ENCODE measurements at places on chromosomes 3 and 15. TPM values are rescaled to one million over a fixed set of nuclear protein-coding genes. Genes with fewer than 3 reads are reported as not detected.

Gene MYRIP
- total RNA-seq = 0.08 TPM

Gene TMC3
- total RNA-seq = not detected

DNA sequence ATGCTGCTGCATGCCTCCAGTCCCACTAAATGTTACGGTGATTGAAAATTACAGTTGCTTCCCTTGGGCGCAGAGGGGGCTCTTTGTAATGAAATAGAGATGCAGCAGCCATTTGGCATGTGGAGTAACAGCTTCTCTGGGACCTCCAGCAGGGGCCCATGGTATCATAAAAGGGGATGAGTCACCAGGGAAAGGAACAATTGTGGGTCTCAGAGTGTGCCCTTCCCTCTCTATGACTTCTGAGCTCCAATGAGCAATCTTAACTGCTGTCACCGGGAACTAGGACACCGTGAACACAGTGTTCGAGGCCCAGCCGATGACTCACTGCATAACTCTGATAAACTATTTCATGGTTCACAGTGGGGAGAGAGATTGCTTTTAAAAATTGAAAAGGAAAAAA, 164.8 kb upstream of the NUDT16 start:
- DNase-seq = no peak

Gene PP2D1
- total RNA-seq = not detected

- DNase-seq = peak; percentile 89
Measured at GRCh38 chr15:62066663-62067447, at the start of gene C2CD4A. TSS of gene C2CD4A (plus strand) at chr15:62066977. CDS start at chr15:62067614, 637 bp downstream.

GRCh38 chr15:66170042-66170441, 83.5 kb downstream of the MEGF11 start:
- DNase-seq = no peak

DNA sequence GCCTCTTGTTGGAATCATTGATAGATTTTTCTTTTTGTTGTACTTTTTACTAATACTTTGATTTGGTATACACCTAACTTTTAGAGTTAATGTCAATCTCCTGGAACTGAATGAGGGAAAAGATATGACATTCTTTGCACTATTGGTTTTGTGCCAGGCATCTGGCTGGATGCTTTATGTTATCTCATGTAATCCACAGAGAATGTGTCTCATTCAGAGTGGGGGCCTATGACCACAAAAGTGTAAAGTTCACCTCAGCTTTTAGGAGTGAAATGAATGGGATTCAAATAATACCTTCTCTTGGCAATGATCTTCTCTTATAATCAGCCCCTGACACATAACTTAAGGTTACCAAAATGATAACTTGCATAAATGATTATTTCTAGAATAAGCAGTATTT, 329.1 kb upstream of the ROPN1 start:
- no peak for DNase-seq

DNA sequence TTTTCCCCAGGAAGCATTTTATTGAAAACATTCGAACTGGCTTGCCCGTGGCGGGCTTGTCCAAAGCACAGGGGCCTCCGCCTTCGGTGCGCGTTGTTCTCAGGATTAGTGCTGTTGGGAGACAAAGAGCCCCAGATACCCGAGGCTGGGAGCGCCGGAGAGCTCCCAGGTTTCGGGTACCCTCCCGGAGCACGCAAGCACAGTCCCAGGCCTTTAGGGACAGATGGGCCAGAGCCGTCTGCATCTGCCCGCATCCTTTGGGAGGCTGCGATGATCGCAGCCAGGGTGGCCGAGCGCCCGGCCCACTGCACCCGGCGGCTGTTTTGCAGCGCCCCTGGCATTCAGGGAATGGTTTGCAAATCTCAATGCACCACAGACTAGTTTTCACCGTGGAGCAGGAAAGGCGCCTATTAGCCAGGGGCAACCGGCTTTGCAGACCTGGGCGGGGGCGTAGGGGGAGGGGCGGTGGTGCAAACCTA, 5.0 kb upstream of the FEZF2 start:
- no peak for DNase-seq

Gene USP13
- 2.6 TPM for total RNA-seq

Gene TRNT1
- 24.6 TPM for total RNA-seq

Gene WHAMM
- total RNA-seq = 6.4 TPM

Gene ERC2
- not detected for total RNA-seq

- DNase-seq = no peak
Measured at GRCh38 chr3:170997961-170998913, 28.3 kb downstream of the SLC2A2 start.

DNA sequence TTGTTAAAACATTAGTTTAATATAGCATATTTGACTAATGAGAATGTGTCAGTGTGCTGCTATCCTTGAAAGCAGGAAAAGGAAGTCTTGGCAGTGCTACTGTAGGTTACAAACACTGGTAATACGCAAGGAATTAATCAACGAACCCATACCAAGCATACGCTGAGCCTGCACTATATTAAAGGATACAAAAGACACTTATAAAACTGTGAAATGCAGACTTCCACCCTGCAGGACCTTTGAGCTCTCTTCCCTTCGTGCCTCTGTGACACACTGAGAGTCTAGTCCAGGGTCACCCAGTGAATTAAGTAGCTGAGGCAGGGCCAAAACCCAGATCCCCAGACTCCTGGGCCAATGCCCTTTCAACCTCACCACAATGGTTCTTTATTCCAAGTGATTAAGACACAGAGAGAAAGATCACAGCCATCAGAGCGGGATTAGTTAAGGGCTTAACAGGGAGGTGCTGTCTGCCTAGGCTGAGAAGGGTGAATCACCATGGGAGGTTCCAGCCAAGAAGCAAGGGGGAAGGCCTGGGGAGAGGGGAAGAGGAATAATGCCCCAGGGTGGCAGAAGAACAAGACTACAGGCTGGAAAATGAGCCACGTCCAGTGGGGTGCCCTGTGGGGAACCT, 6.8 kb downstream of the ANXA2 start:
- DNase-seq = peak; percentile 96

Gene RAB27A
- total RNA-seq = 0.63 TPM

Gene FBLN2
- total RNA-seq = 0.55 TPM

Gene TM4SF4
- total RNA-seq = 981 TPM

Gene BCL2A1
- not detected for total RNA-seq

DNA sequence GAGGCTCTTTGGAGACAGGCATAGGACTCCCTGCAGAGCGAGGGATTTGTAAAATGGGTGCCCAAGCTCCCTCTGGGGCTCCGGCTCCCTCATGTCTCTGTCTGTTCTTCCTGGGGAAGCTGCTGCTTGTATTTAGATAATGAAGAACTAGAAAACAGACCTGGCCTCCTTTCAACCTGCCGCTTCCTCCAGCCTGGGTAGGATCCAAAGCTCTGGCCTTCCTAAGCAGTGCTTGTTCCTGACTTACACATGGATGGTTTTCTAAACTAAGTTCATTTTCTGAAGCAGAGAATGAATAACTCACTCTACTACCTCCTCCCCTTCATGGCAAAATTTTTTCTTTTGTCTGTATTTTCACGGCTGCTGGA, 36.9 kb upstream of the MYZAP start:
- no peak for DNase-seq

GRCh38 chr3:29694783-29695182, 413.9 kb downstream of the RBMS3 start:
- no peak for DNase-seq

DNA sequence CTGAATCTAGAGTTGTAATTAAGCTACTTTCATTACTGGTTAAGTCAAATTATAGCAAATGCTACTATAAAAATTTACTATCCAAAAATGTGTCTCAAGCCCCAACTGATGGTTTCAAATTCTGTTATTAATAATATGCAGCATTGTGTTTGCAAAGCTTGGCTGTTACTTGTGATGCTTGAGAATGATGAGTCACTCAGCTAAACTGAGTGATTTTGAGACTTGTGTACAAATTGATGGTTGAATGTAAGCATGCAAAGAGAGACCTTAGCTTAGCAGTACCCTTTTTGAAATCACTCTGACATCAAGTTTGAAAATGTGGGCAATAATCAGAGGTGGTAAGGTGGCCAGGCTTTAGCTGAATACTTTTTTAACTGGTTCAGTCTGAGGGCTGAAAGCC, 27.6 kb downstream of the OPA1 start:
- no peak for DNase-seq

Gene LRRC31
- 0.48 TPM for total RNA-seq

DNA sequence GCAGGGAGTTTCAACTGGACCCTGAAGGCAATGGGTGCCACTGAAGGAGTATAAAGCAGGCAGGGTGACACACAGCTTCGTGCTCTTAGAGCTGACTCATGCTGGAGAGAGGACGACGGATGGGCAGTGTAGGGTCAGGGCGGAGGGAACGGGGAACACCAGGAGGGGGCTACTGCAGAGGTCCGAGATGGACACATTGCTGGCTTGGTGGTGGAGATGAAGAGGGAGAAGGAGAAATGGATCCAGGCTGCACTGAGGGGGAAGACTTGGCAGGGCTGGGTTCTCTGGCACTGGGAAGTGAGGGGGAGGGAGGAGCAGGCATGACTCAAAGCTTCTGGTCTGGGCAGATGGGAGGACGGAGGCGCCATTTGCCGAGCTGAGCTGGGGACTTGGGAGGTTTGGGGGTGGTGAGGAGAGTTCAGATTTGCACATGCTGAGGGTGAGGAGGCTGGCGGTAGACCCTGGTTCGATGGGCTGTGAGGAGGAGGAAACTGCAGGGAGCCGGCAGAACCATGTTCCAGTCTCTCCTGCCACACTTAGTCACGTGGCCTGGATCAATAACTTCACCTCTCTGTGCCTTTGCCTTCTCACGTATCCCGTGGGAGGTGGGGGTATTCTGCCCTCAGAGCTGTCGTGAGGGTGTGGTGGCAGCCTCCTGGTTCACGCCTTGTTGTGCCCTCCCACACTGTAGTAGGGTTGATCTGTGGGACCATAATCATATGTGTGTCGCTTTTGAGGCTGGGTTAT, 4.6 kb upstream of the KCTD6 start:
- DNase-seq = no peak

Gene LRTM1
- not detected for total RNA-seq

DNA sequence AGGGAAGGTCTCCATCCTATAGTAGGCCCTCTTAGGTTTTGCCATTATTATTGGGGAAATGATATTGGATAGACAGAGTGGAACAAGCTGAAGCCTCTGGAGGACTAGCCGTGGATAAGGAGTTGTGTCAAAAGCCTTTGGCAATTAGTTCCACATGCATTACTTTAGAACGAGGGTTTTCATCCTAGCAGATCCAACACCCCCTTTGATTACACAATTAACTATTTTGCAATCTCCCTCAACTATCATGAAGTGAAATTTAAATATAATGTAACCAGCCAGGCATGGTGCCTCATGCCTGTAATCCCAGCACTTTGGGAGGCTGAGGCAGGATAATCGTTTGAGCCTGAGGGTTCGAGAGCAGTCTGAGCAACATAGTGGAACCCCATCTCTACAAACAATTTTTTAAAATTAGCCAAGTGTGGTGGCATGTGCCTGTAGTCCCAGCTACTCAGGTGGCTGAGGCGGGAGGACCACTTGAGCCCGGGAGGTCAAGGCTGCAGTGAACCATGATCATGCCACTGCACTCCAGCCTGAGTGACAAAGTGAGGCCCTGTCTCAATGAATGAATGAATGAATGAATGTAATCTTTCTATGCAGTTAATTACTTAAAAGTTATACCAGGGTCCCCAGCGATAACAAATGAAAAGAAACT, 56.8 kb downstream of the PXYLP1 start:
- DNase-seq = no peak

GRCh38 chr15:30670056-30670455, 44.1 kb downstream of the ARHGAP11B start:
- DNase-seq = no peak

GRCh38 chr15:89781055-89781454, 4.9 kb downstream of the MESP2 start:
- no peak for DNase-seq

Gene EFCAB12
- 0.08 TPM for total RNA-seq

Gene LTF
- total RNA-seq = 1.1 TPM

DNA sequence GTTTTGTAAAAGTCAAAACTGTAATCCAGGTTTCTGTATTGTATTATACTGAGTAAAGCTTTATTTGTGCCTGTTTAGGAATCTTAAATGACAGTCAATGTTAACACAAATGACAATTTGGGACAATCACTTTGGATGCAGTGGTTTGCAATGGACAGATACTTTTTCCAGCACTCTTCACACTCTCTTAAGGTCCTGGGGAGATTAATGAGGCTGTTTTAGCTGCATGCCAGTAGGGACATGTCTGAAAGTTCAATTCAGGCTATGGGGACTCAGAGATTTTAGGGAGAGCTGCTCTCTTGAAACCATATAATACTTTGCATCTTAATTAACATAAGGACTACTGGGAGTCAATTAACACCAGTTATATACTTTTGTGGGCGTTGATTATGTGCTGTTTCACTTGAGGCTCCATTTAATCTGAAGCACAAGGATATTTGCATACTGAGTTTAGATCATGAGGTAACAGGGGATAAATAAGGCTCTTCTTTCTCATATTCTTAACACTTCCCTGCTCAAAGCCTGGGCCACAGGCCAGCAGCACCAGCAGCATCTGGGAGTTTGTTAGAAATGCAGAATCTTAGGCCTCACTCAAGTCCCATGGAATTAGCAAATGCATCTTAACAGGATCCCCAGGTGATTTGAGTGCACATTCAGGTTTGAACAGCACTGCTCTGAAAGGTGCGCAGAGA, 972.8 kb downstream of the PLOD2 start:
- no peak for DNase-seq

DNA sequence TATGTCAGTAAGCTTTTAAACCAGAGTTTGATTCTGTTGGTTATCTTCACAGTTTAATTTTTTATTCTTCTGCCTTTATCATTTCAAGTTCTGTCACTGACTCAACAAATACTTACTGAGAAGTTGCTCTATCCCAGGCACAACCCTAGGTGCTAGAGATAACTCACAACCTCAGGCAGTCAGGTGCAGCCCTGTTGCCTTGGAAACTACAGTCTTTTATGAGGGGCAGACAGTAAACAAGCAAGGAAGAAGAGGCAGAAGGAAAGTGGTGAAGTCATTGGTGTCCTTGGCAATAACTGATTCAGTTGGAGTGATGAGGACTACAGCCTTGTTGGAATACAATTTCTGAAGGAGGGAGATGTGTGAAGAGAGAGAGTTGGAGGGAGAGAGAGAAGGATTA, 142.1 kb upstream of the LRTM1 start:
- DNase-seq = no peak

Gene TUSC7
- total RNA-seq = not detected

GRCh38 chr3:55487381-55488241, 505 bp upstream of the WNT5A start:
- DNase-seq = no peak

DNA sequence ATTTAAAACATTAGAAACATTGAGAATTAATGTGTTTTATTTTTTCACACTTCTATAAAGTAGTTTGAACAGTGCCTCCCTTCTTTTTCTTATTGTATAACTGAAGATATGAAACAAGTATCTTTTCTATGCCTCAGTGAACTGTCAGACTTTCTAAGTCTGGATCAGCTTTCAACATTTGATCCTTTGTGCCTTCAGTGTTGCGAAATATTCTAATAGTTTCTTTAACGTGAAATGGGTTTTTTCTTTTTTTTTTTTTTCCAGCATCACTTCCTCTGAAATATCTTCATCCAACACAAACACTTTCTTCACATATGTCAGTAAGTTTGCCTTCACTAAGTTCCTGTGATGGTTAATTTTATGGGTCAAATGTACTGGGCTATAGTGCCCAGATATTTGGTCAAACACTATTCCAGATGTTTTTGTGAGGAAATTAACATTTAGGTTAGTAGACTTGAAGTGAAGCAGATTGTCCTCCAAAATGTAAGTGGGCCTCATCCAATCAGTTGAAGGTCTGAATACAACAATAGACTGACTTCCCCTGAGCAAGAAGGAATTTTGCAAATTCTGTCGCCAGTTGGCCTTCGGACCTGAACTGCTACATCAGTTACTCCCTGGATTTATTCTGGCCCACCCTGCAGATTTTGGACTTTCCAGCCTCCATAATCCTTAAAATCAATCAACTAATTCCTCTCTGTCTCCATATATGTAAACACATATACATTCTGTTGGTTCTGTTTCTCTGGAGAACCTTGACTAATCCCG, 6.4 kb upstream of the CPOX start:
- no peak for DNase-seq

- DNase-seq = no peak
Measured at GRCh38 chr15:42088801-42089640, 5.3 kb downstream of the PLA2G4D start.

All from HT-29 (cell line).